ENCODE measurements at places on chromosomes 11 and 22.

- no peak for DNase-seq
These were observed 257.5 kb downstream of the TMEM135 start for GRCh38 chr11:87295237-87295636.

- DNase-seq, result peak; percentile 88
These were observed 21.9 kb upstream of the SCN2B start for GRCh38 chr11:118198370-118198769.

- no peak for DNase-seq
These were observed 34.2 kb downstream of the ABTB2 start for GRCh38 chr11:34323601-34324000.

DNA sequence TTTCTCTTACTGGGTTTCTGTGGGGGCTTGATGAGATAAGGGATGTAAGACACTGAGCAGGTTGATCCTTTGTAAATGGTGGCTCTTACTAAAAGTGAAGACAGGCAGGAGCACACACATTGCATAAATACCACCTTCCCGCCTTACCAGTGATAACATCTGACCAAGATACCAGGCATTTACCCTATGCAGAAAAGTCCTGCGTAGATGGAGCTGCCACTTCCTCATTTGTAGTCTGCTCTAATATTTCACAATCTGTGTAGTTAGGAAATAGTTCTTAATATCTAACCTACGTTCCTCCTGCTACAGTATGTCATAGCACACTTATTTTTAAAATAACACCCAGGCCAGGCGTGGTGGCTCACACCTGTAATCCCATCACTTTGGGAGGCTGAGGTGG lies 23.9 kb upstream of the SWAP70 start:
- DNase-seq, result no peak

DNA sequence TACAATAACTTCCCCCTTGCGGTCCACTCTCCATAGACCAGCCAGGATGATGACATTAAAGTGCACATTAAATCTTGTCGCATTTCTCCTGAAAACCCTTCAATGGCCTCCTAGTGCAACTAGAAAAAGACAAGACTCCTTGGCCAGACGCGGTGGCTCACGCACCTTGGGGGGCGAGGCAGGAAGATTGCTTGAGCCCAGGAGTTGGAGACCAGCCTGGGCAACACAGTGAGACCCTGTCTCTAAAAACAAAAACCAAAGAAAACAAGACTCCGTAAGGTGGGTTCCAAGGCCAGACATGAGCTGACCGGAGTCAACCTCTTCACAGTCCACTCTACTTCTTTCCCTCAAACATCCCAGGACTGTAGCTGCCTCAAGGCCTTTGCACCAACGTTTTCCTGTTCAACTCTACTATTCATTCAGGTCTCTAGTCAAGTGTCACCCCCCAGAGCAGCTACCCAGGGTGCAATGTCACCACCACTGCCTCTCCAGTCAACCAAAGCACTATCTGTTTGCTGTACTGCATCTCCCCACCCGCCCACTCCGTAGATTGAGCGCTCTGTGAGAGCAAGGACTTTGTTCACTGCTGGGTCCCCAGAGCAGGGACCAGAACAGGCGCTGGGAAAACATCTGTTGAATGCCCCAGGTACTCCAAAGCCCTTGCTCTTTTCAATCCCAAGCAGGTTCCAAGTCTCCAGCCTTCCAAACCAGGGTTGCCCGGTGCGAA lies 739 bp downstream of the ZMAT5 start:
- DNase-seq, result no peak

DNA sequence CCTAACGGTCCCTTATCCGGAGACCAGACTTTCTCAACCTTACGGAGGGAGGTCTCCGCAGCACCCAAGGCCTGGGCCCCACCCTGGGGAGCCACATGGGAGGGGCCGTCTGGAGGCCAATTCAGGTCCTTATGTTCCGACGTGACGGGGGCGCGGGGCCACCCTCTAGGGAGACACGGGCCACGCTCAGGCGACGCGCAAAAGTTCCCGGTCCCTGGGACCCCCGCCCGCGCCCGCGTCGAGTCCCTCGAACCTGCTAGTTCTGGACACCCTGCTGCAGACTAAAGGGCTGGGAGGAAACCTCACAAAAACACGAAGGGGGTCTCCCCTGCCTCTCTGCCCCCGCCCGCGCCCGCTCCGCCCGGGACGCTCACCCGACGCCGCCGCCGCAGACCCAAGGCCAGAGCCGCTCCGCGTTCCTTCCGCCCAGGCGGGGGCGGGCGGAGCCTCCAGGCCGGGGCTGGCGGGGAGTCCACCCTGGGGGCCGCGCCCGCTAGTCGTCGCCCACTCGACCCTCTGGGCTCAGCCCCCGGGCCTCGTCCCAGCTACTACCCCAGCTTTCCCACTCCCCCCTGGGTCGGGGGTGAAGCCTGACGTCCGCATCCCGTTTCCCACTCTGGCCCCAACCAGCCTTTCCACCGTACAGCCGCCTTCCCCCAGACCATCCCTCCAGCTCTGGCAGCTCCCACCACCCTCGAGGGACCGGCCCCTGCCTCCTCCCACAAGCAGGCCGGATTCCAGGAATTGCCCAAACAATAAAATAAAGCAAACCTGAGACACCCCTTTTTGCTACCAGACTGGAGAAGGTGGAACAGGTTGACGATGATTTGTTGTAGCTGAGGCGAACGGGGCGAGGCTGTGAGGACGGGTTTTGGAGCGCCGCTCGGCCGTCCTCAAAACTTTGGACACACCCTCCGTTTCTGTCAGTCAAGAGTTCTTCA lies 2.7 kb downstream of the RNH1 start:
- DNase-seq, result peak; percentile 31

- DNase-seq, result no peak
These were observed 23.1 kb upstream of the SEPTIN5 start for GRCh38 chr22:19691007-19691720.
